ENCODE measurements at places on chromosomes 7 and 10.

DNA sequence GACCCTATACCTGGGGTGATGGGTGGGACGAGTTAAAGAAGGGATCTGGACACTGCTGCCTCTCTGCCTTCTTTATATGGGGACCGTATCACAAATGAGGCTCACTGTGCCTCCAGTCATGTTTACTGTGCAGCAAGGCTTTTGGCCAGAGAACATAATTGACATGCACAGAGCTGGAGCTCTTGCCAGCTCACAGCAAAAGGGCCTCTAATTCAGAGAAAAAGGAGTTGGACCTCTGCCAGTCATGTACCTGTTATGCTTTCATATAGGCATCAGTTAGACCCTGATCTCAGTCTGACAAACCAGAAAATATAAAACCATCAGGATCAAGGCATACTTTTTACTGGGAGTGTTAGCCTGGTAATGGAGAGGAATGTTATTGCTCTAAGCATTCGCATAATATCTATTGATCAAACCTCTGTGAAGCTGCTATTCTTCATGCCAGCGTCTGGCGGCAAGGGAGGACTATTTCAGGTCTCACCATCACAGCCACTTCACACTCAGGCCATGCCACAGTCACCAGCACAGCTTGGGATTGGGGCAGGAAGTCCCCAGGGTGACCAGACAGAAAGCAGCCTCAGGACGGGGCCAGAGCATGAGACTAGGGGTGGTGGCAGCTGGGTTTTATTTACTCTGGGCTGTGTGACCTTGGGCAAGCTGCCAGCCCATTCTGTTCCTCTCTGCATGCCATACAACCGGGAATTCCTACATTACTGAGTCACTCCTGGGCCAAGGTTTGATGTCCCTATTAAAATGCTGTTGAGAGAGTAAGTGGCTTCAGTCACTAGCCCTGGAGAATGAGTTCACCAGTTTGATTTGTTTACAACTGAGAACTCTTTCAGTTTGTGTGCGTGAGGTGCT is 90.1 kb downstream of the NPSR1 start:
- no peak for DNase-seq

DNA sequence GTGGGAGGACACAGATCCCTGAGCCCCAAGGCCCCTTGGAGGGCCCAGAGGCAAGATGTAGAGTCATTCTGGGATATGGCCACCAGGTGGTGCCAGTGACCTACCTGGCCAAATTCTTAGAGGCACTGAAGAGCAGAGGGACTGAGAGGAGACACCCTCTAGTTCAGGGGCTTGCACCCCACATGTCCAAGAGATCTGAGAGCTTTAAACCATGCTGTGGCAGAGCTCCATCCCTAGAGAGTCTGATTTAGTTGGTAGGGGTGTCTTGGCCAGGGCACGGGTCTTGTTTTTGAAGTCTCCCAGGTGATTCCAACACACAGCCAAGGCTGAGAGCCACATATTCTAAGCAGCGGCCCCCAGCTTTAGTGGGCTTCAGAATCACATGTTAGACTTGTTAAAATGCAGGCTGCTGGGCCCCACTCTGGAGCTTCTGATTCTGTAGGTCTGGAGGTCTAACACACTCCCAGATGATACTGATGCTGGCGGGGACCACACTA is 52.5 kb downstream of the PRF1 start:
- peak; percentile 75 for DNase-seq

- DNase-seq = no peak
These were observed 91.7 kb upstream of the IFRD1 start for GRCh38 chr7:112358513-112358912.

GRCh38 chr10:7795605-7796004 is 7.6 kb downstream of the ATP5F1C start:
- DNase-seq = peak; percentile 62
